Fibroblast of villous mesenchyme (primary cell): ENCODE measurements at places on chromosomes 4 and X. TPM values are rescaled to one million over a fixed set of nuclear protein-coding genes. Genes with fewer than 3 reads are reported as not detected.
A peak's percentile ranks its signal among the peaks of the same experiment; 100 is the strongest.

DNA sequence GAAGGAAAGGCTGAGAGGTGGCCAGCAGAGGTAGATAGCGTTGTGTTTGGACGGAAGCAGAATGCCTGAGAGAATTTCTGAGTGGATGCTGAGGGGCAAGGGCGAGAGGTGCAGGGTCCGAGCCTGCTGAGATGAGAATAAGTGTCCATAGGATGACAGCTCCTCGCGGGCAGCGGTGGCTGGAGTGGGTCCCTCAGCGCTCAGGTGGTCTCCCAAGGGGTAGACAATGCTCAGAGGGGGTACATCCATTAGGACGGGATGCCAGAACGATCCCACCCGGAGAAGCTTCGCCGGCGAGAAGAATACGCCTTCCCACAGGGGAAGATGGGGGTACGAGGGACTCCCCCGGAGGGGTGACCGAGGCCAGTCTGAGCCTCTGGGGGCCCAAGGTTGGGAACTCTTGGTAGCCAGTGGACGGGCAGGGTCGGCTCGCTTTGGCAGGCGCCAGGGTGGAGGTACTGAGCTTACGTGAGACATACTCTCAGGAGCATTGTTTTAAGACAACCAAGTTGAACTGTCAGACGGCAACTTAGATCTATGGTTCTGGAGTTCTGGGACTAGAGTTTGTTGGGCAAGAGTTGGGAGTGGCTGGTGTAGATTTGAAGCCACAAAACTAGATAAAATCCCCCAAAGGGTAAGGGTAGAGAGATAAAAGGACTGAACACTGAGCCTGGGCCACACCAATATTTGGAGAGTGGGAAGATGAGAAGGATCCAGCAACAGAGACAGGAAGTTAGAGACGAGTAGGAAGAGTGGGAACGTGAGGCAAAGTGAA is 15.8 kb downstream of the BRCC3 start:
- DNase-seq: no peak

DNA sequence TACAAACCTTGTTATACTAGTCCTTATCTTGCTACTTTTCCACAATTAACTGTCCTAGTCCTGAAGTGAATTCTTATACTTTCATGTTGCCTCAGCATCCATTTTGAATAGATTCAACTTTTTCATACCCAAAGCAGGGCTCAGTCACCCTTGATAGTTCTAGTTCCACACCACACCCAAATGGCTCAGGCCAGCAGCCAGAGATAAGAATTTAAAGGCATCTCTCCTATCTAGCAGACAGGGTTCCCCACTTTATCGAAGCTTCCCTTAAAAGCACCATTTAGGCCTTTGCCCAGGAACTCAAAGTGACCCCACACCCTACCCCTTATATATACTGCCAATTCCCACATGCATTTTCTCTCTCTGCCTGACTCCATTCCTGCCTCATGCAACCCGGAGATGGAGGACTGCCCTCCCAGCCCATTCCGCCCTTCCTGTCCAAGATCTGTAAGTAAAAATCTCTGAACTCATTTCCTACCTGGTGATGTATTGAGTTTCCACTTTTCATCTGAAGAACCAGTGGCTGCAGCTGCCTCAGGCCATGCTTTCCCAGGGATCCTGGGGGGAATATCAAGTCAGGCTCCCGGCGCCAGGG is 63.7 kb upstream of the TXK start:
- no peak for DNase-seq

GRCh38 chr4:33357121-33357520 is 2637.0 kb downstream of the PCDH7 start:
- DNase-seq: no peak

- no peak for DNase-seq
Observed at GRCh38 chr4:187124331-187124730, 400.7 kb upstream of the FAT1 start.

DNA sequence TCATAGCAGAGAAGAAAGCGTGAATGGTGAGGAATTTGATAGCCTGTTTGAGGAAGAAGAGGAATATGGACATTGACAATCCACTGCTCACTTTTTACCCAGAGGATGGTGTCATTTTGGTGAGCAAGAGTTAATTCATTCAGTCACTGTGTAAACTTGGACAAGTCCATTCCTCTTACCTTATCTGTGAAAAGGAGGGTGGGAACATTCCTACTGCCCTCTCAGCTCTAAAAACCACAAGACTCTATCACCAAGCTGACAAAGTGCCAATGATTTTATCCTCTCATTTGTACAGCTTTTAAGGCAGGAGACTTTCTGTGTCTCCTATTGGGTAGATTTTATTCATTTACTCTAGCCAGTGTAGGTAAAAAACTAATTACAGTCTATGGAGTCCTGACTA is 103.8 kb downstream of the LUZP4 start:
- peak; percentile 62 for DNase-seq

GRCh38 chrX:49725923-49726904 is 30.4 kb upstream of the PAGE1 start:
- DNase-seq: no peak

DNA sequence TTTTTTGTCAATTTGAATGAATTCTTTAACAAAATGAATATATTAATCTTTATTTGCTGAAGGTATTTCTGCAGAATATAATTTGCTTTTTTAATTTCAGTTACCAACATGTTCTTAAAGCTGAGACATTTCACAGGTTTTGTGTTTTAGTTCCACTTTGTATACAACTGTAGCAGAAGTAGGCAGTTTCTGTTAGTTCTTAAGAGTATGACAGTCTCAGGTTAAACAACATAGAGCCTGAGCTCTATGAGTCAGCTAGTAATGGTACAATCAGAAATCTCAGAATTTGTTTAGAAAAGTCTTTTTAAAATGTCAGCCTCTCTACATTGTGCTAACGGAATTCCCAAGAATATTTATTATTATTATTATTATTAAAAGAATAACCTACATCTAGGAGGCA is 50.4 kb downstream of the GSTCD start:
- DNase-seq: no peak

Gene DTHD1
- total RNA-seq: not detected in 2 replicates

Gene DCX
- total RNA-seq: not detected in 2 replicates

Gene PRR32
- not detected in 2 replicates for total RNA-seq

GRCh38 chr4:105714071-105714521 is 5.5 kb downstream of the GSTCD start:
- no peak for DNase-seq

GRCh38 chr4:81135501-81135900 is 79.5 kb downstream of the PRKG2 start:
- peak; percentile 19 for DNase-seq

DNA sequence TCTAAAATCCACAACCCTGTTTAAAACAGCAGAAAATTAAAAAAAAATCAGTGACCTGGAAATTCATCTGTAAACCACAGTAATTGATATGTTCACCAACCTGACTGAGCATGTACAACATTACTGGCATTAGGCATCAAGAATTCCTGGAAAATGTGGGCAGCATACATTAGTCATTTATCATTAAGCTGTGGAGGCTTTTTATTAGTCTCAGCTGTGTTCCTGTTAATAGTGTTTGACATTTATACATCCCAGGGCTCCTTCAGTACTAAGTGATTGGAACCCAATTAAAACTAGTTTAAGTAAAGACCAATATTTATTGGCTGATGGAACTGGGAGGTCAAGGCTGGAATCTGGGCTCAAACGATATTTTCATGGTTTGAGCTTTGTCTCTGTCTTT is 227.3 kb upstream of the GIMD1 start:
- peak; percentile 61 for DNase-seq

Gene CTAG1B
- total RNA-seq: not detected in 2 replicates

DNA sequence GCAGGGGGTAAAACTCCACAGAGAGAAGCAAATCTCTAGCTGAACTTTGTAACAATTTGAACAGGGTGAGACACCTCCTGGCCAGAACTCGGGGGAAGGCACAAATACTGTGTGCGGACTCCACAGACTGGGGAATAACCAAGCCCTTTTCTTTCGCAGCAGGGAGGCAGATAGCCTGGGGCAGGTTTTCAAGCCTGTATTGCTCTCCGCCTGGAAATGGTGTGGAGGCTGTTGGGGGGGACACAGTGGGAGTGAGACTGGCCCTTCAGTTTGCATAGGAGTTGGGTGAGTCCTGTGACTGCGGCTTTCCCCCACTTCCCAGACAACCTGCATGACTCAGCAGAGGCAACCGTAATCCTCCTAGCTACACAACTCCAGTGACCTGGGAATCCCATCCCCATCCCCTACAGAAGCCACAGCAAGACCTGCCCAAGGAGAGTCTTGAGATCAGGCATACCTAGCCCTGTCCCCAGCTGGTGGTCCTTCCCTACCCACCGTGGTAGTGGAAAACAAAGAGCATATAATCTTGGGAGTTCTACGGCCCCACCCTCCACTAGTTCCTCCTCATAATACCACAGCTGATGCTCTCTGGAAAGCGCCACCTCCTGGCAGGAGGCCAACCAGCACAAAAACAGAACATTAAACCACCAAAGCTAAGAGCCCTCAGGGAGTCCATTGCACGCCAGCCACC is 12.9 kb upstream of the SMPX start:
- DNase-seq: no peak

- no peak for DNase-seq
Observed at GRCh38 chrX:109684136-109684535, 48.9 kb downstream of the ACSL4 start.

Gene TGIF2LX
- total RNA-seq: not detected in 2 replicates

GRCh38 chr4:176191974-176192373 is 3.4 kb downstream of the SPATA4 start:
- DNase-seq: no peak

Gene CYLC1
- total RNA-seq: not detected in 2 replicates

GRCh38 chrX:120499301-120500072 is 30.4 kb upstream of the LAMP2 start:
- DNase-seq: peak; percentile 8

- DNase-seq: no peak
Observed at GRCh38 chr4:101660607-101661006, 129.9 kb upstream of the BANK1 start.

Gene IL2RG
- not detected in 2 replicates for total RNA-seq

Gene NAAA
- 23.5 and 54.8 TPM in 2 replicates for total RNA-seq

GRCh38 chr4:4480205-4480604 is 61.6 kb downstream of the STX18 start:
- no peak for DNase-seq

DNA sequence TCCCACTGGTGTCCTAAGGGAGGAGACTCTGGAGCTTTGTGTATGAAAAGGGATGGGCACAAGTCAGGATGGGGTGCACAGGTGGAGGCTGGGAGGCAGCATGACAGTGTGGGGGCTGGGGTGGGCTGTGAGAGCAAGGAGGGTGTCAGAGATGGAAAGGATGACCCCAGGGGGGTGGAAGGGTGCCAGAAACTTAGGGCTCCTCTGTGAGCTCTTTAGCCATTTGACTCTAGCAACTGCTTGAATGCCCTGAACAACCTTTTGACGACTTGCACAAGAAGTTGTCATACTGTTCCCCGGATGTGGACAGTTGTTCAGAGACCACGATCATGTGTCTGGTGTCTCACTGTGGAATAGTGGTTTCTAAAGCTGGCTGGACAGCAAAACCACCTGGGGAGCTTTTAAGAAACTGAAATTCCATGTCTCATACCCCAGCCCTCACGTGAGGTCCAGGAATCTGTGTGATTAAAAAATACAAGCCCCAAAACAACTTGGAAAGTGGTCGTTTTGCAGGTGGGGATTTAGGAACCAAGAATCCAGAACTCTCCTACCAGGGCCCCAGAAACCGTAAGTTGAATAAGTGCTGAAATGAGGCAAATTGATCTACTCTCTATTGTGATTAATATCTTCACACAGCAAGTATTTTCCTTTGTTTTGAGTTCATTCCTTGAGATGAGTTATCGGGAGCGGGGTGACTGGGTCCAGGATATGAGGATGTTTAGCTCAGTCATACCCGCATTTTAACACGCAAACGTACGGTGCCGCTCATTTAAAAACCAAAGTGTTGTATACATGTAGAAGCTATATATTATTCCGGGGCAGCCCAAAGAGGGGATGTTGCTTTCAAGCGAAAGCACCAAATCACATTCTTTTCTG is 3.4 kb downstream of the RHOH start:
- peak; percentile 61 for DNase-seq

GRCh38 chr4:163554870-163555465 is 60.5 kb downstream of the TMA16 start:
- DNase-seq: peak; percentile 30

- peak; percentile 69 for DNase-seq
Observed at GRCh38 chr4:185542626-185543315, 7.5 kb upstream of the PDLIM3 start.

DNA sequence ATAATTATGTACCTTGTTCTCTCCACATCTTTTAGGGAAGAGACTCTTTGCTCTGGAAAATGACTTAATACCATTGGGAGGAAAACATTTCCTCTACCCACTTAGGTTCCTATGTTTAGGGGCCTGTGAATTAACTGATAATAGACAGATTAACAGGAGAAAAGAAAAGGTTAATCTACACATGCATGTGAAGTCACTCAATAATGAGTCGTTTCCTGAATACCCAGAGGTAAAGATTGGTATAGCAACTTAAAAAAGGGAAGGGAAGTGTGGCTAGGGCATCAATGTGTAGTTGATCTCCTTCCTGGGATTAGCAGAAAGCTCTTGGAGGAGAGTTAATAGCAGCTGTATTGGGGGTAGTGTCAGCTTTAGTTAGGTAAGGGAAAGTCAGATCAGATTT is 419.5 kb upstream of the ATOH1 start:
- no peak for DNase-seq

GRCh38 chr4:55001538-55001937 is 123.9 kb downstream of the KDR start:
- no peak for DNase-seq

Gene LRCH2
- 5.8 and 8.2 TPM in 2 replicates for total RNA-seq

- no peak for DNase-seq
Observed at GRCh38 chr4:79177388-79177787, 148.5 kb downstream of the NAA11 start.

GRCh38 chr4:40750461-40751258 is 905 bp downstream of the NSUN7 start:
- peak; percentile 3 for DNase-seq

- no peak for DNase-seq
Observed at GRCh38 chrX:9338986-9339385, 125.9 kb upstream of the TBL1X start.
